Ascending aorta (tissue), 2 donors: ENCODE measurements at places on chromosomes 1 and 21.
A peak's percentile ranks its signal among the peaks of the same experiment; 100 is the strongest.

GRCh38 chr1:169044971-169045370 lies 61.5 kb upstream of the ATP1B1 start:
- H3K36me3 ChIP-seq: no peaks in the 10 kb centered on the region
- H3K4me3 ChIP-seq: no peak overlapping the region
- no peak for DNase-seq
- no peaks in the 10 kb centered on the region for H3K4me1 ChIP-seq
- no peaks in the 10 kb centered on the region for H3K27me3 ChIP-seq
- no peak overlapping the region for H3K27ac ChIP-seq

DNA sequence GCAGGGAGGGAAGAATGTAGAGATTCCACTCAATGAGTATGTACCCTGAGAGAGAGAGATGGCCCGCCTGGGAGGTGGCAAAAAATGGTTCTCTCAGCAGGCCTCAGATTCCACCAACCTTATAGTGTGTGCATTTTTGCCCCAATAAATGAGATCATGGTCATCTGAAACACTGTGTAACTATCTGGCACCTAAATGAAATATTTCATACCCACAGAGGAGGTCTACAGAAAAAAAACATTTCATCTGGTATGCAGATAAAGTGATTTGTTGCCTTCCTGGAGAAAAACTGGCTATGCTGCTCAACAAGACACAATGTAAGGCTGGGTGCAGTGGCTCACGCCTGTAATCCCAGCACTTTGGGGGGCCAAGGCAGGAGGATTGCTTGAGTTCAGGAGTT lies 4.9 kb downstream of the TMCO2 start:
- no peaks in the 10 kb centered on the region for H3K27me3 ChIP-seq
- H3K36me3 ChIP-seq: no peaks in the 10 kb centered on the region
- no peak for DNase-seq
- no peak overlapping the region for H3K27ac ChIP-seq

DNA sequence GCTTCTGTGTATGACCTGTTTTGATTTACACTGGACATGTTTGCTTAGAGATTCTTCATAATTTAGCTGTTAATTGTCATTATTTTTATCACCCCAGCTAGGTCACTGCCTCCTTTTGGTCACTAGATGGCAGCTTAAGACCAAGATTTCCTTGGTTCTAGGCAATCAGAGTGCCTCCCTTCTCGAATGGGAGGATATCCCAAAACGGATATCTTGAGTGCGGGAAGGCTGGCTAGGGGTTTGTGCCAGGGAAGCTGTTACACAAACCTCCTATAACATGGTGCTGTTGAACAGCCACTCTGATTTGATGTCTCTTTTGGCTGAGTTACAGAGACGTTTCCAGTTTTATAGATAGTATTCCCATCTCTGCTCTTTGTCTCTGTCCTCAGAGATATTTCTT lies 283.5 kb downstream of the S1PR1 start:
- no peaks in the 10 kb centered on the region for H3K27me3 ChIP-seq
- H3K36me3 ChIP-seq: no peaks in the 10 kb centered on the region
- H3K4me3 ChIP-seq: no peak overlapping the region
- H3K27ac ChIP-seq: no peak overlapping the region

DNA sequence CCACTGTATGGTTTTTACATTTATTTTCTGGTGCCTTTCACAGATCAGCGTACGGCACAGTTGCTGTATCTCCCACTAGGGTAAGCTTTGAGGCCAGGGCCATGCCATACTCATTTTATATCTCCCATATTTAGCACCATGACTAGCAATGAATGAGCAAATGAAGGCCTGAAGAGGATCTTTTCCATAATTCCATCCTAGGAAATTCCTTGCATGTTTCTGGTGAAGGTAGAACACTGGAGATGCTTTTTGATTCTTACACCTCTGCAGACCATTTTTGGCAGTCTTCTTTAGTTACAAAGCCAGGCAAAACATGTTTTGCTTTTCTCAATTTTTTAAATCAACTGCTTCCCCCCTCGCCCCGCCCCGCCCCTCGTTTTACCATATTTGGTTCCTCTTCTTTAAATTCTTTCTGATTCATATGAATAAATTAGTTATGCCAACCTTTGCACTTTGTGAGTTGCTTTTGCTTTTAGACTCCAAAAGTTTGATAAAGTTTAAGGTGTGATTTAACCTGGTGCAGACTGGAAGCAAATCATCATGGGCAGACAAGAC lies 78.9 kb upstream of the AK4 start:
- H3K27ac ChIP-seq: peak overlapping the region; percentile 95
- DNase-seq: no peak
- H3K4me1 ChIP-seq: peaks cover 7% of the 10 kb centered on the region
- H3K4me3 ChIP-seq: peak overlapping the region; percentile 69
- H3K27me3 ChIP-seq: no peaks in the 10 kb centered on the region

- peaks cover 2% of the 10 kb centered on the region for H3K4me1 ChIP-seq
- H3K4me3 ChIP-seq: no peak overlapping the region
- H3K36me3 ChIP-seq: no peaks in the 10 kb centered on the region
- H3K27ac ChIP-seq: no peak overlapping the region
- DNase-seq: no peak
Observed at GRCh38 chr1:14597343-14598006, 1.0 kb upstream of the KAZN start.

- no peak for DNase-seq
- H3K36me3 ChIP-seq: no peaks in the 10 kb centered on the region
- H3K4me1 ChIP-seq: no peaks in the 10 kb centered on the region
- H3K27me3 ChIP-seq: no peaks in the 10 kb centered on the region
- H3K27ac ChIP-seq: no peak overlapping the region
Observed at GRCh38 chr1:212743901-212744475, 44.3 kb upstream of the BATF3 start.
